Activated CD8-positive, alpha-beta memory T cell treated with anti-CD3 and anti-CD28 coated beads, Interleukin-2, amount 10 ng/mL, durations not matched to agents 7 days and 5 days (primary cell): ENCODE measurements at places on chromosomes 3 and 15.

- peak; percentile 53 for DNase-seq
Measured at GRCh38 chr3:39434574-39434973, 28.1 kb downstream of the RPSA start.

GRCh38 chr15:77507143-77507897, 86.6 kb downstream of the HMG20A start:
- no peak for DNase-seq

GRCh38 chr3:193016437-193016901, 98.8 kb upstream of the MB21D2 start:
- no peak for DNase-seq

DNA sequence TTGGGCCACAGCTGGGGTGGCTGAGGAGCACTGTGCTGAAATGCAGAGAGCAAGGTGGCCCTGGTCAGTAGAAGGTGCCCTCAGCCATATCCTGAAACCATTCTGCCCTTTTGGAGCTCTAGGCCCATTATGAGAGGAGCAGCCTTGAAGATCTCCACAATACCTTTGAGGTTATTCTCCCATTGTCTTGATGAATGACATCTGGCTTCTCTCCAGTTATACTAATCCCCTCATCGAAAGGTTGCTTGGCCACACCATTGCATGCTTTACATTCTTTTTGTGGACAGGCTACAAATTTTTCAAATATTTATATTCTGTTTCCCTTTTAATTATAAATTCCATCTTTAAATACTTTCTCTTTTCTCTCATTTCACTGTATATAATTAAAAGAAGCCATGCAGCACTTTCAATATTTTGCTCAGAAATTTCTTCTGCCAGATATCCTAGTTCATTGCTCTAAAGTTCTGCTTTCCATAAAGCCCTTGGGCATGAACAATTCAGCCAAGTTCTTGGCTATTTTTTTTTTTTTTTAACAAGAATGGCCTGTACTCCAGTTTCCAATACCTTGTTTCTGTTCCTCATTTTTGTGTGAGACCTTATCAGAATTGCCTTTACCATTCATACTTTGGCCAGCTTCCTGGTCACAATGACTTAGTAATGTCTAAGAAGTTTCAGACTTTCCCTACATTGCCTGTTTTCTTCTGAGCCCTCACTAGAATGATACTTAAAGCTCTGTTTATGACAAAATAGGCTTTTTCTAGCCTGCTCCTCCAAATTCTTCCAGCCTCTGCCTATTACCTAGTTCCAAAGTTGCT, 138.9 kb upstream of the SGO1 start:
- no peak for DNase-seq

DNA sequence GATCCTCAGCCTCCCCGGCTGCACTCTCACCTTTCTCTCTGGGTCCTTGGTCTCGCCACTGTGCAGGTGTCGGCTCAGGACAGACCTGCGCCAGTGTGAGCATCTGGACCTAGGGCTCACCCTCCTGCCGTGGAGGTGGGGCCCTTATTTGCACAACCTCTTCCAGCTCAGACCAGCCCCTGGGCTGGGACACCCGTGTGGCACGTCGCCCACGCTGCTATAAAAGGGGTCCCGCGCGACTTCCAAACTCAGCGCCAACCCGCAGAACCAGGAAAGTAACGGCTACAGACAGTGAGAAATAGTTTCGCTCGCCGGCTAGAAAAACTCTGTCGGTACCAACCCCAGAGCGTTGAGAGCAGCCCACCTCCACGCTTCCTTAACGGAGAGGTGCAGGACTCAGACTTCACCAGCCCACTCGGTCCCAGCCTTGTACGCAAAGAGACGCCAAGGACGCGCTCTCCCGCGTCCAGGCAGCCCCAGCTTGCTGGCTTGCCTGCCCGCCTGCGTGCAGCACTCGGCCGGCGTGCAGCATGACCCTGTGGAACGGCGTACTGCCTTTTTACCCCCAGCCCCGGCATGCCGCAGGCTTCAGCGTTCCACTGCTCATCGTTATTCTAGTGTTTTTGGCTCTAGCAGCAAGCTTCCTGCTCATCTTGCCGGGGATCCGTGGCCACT, at the start of the genes DUOX2 and DUOXA2:
Gene DUOX2, minus strand, starts transcription at position 97 of the 675 bp plus-strand sequence. CDS start 761 bp downstream, outside the sequence.
Gene DUOXA2, plus strand, starts transcription at position 251 of the 675 bp plus-strand sequence. Its CDS starts 280 bp downstream, at position 531.
- no peak for DNase-seq

DNA sequence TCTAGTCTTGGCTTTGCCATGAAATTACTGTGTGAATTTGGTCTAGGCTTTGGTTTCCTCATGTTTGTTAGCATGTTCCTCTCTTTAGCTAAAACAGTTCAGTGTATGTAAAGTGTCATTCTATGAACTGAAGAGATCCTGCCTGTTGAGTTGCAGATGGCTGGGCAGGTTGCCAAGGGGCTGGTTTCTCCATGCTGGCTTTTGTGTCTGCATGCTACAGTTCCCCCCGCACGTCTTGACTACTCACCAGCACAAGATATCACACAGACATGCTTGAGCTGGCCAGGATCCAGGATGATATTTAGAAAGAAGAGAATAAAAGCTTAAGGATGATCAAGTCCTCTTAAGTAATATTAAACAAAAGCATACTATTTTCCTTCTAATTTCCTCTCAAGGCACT, 90.2 kb downstream of the CERS3 start:
- no peak for DNase-seq
